ENCODE measurements at places on chromosomes 4 and X.

- no peak for DNase-seq
Observed at GRCh38 chrX:18931972-18932371, 51.9 kb downstream of the PHKA2 start.

DNA sequence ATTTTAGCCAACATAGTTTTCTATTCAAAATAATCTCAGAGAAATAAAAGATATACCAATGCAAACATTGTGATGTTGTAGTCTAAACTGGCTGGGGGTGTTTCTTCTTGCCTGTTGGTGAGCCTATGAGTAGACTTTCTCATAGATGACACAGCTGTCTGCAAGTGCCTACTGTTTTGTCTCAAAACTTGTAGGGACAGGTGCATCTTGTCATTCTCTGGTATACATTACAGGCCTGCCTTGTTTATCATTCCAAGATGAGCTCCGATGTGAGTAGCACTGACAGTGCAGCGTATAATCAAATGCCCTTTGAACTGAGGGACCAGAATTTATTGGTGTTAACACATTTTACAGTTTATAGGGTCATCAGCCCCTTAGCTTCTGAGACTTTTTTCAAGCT lies 353.8 kb downstream of the PRDM5 start:
- DNase-seq, result no peak

GRCh38 chrX:142663330-142664095 lies 362.2 kb upstream of the SPANXN4 start:
- no peak for DNase-seq

GRCh38 chr4:4856071-4857000 lies 3.1 kb upstream of the MSX1 start:
- DNase-seq, result peak; percentile 77

- DNase-seq, result no peak
Observed at GRCh38 chrX:79259073-79259689, 108.0 kb downstream of the ITM2A start.

All from suprapubic skin (tissue), 4 donors.